ENCODE measurements at places on chromosomes 2 and 18.
A peak's percentile ranks its signal among the peaks of the same experiment; 100 is the strongest.

- DNase-seq: no peak
Measured at GRCh38 chr2:70930371-70931329, 5.0 kb upstream of the ATP6V1B1 start.

DNA sequence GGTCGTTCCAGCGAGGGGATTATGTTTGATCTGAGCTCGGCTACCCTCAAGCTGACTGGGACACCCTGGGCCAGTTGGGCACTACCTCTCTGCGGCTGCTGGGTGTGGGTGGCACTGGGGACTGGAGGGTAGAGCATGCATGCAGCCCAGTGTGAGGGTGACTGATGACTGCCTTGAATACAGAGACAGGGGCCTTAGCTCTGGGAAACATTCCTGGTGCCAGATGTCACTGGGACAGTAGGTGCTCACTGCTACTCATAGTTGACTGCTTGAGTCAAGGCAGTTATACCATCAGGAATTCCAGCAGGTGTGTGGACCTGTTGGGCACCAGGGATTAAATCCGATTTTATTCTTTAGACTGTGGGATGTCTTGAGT is 33.6 kb upstream of the ATP6V1B1 start:
- no peak for DNase-seq

DNA sequence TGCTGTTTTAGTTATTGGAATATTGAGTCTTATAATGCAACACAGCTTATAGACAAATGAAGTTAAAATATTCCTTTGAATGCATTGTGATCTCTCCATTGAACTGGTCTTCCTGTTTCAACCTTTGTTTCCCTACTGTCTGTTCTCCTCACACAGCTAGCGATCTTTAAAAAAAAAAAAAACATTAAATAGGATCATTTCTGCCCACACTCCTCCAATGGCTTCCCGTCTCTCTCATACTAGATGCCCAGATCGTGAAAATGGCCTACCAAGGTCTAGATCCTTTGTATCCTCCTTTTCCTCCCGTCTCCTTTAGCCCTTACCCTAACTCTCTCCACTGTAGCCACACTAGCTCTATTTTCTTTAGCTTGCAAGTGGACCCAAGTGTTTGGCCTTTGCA is 2.4 kb downstream of the FAM171B start:
- no peak for DNase-seq

DNA sequence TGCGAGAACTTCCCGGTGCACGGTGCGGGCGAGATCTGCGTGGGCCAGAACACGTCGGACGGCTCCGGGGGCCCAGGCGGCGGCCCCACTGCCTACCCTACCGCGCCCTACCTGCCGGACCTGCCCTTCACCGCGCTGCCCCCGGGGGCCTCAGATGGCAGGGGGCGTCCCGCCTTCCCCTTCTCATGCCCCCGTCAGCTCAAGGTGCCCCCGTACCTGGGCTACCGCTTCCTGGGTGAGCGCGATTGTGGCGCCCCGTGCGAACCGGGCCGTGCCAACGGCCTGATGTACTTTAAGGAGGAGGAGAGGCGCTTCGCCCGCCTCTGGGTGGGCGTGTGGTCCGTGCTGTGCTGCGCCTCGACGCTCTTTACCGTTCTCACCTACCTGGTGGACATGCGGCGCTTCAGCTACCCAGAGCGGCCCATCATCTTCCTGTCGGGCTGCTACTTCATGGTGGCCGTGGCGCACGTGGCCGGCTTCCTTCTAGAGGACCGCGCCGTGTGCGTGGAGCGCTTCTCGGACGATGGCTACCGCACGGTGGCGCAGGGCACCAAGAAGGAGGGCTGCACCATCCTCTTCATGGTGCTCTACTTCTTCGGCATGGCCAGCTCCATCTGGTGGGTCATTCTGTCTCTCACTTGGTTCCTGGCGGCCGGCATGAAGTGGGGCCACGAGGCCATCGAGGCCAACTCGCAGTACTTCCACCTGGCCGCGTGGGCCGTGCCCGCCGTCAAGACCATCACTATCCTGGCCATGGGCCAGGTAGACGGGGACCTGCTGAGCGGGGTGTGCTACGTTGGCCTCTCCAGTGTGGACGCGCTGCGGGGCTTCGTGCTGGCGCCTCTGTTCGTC is 1.7 kb downstream of the FZD7 start:
- peak; percentile 48 for DNase-seq
